HepG2 (cell line): ENCODE measurements at places on chromosomes 7 and 10. TPM values are rescaled to one million over a fixed set of nuclear protein-coding genes. Genes with fewer than 3 reads are reported as not detected.

Gene CTAGE8
- polyA plus RNA-seq, result not detected in 2 replicates

Gene LEP
- 0.04 and 0.05 TPM in 2 replicates for polyA plus RNA-seq

Gene TFPI2
- 0.10 and 0.16 TPM in 2 replicates for polyA plus RNA-seq

Gene ECHDC3
- polyA plus RNA-seq, result not detected in 2 replicates

Gene TAF5
- 2.6 and 3.8 TPM in 2 replicates for polyA plus RNA-seq

Gene CACNA2D1
- not detected in 2 replicates for polyA plus RNA-seq

Gene GALNT17
- not detected in 2 replicates for polyA plus RNA-seq

Gene AKR1C1
- polyA plus RNA-seq, result 885 and 948 TPM in 2 replicates

Gene TMEM229A
- not detected in 2 replicates for polyA plus RNA-seq

DNA sequence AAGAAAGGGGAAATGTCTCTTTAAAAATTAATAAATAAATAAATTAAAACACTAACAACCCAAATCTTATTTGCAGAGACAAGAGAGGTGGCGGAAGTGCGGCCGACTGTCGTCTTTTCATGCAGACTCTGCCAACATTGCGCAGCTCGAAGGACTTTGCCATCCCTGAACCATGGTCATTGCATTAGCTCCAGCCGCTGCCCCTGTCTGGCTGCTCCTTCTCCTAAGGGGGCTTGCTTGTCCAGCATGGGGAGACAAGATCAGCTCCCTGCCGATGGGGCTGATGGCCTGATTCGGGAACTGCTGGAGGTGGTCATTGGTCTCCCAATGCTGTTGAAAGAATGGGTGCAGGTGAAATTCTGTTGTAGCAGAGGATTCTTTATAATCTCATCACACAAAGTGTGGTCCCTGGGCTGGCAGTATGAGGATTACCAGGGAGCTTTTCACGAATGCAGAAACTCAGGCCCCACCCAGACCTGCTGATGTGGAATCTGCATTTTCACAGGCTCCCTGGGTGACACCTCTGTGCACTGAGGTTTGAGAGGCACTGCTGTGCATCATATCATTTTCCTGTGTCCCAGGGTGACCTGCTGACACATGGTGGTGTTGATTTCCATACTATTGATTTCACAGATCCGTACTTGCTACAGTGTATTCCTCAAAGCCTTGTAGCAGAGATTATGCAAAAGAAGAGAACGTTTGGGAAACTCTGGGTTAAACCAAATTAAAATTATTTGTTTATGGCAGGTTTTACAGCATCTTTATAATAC, 172.4 kb upstream of the ZMIZ1 start:
- DNase-seq, result no peak

DNA sequence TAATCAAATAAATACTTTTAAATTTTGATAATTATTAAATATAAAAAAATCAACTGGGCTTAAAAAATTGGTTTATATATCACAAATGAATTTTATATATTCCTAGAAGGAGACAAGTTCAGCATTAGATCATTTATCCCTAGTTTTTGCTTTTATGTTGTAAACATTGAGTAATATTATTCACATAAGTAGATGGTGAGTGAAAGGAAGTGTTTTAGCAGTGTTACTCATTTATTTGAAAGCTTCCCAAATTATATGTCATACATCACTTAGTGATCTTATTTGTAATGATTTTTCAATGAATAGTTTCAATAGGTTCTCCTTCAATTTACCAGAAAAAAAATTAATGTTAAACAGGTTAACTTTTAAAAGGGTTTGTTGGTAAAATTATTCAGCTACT, 15.8 kb downstream of the KLLN start:
- DNase-seq, result no peak

DNA sequence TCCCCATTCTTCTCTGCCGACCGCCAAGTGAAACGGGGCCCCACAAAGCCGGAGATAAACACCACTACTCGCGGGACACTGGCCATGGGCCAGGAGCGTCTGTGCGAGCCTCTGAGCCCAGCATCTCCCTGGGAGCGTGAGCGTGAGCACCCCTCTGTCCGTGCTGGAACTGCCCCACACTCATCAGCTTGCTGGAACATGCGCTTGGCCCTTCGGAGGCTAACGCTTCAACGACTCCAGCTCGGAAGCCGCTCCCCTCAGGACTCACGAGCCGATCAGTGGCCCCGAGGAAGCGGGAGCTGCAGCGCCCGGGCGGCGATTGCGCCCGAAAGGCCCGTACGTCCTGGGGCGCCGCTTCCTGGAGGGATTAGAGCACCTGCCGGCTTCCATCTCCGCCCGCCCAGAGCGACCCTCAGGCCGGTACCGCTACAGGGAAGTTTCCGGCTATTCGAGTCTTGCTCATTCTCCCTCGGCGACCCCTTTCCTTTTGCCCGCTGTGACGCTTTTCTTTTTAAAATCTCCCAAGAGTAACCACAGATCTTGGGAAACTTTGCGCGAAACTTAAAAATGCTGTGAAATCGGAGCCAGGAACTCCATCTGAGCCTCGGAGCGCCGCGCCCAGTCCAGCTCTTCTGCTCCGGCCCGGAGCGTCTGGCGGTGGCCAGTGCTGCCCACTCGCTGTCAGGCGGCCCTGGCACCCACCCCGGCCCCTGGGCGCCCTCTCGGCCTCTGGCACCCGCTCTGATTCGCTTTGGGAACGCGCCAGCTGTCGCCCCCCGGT, 1.0 kb downstream of the TLL2 start:
- DNase-seq, result no peak

GRCh38 chr7:47239931-47240421, 341.9 kb downstream of the TNS3 start:
- no peak for DNase-seq

DNA sequence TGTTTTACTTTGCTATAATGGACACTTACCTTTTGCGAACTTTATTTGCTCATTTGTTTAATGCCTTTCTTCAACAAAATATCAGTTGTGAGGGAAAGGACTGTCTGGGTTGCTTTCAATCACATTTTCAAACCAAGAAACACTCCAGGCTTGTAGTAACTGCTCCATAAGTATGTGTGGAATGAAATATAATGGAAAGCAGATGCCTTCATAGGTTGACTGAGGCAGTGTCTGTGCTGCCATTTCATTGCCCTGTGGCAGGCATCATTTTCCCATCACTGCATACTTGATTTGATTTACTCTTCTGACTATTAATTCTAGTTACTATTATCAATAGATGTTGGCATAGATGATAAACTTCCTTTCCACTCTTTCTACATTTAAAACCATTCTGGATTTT, 762.3 kb downstream of the CNTNAP2 start:
- DNase-seq, result no peak

DNA sequence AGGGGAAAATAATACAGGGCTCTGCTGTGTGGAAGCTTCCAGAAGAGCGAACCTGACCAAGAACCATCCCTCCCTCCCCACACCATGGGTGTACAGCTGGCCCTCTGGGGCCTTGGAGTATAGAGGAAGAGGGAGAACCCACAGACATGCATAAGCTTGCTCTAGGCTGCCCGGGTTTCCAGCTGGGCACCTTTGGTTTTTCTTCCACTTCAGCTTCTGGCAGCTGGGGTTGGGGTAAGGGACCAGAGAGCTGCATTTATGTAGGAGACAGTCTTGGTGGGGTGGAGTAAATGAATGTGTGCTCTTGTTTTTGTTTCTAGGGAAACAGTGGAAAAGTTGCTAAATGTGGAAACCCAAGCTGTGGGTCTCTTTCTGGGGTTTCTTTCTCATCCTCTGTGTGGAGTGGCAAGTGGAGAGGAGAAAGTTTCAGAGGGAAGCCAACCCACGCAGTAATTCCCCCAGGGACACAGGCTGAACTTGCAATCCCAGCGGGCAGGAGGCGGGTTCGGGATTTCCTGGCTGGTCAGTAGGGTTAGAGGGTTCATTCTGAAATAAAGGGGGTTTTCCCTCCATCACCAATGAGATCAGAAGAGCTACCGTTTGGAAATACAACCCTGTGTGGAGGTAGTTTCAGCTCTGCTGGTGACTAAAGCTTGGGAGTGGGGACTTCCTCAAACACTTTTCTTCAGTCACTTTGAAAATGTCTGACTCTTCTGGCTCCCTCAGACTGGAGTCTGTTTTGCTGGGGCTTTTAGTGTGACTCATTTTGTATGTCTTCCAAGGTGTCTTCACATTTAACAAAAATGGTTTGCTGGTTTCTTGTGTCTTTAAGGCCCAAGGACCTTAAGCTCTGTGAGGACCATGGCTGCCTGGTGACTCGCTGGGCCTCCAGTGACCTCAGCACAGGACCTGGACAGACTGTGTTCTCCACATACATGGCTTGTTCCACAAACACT, 22.2 kb upstream of the SRGN start:
- no peak for DNase-seq

DNA sequence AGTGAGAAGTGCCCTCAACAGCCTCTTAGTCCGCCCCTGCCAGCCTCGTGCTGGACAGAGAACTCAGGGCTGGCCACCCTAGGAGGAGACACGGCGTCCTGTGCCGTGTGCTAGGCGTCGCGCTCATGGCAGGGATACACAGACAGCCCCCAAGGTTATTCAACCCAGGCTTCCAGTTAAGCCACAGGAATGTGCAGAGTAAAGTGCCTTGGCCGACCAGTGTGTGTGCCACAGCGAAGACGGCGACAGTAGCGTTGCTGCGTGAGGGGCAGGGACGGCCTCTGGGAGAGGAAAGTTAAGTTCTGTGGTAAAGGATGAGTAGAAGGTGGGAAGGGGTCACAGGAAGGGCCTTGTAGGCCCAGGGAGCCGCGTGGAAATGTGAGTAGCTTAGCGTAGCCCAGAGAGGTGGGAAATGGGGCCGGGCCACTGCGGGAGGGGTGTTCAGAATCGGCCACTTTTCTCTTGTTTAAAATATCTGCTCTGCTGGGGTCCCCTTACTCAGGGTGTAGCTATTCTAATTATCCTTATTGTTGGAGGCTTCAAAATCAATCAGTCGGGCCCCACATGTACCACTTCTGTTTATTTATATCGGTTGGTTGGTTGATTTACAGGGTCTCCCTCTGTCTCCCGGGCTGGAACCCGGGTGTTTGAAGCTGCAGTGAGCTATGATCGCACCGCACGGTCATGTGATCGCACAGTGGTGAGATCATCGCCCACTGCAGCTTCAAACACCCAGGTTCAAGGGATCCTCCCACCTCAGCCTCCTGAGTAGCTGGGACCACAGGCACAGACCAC, 24.5 kb downstream of the TMEM120A start:
- no peak for DNase-seq

DNA sequence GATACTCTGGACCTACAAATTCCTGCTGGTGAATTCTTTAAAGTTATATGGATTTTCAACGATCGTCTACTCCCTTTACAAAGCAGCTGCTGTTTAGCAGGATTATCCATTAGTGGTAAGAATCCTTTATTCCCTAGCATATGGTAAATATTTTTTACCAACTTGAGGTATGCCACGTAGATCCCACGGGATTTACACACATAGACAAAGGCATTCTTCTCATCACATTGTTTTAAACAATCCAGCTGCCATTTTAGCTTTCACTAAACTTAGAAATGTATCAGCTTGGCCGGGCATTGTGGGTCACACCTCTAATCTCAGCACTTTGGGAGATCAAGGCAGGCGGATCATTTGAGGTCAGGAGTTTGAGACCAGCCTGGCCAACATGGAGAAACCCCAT, 148.0 kb upstream of the SH2B2 start:
- DNase-seq, result no peak

GRCh38 chr10:89279421-89279869, 22.4 kb upstream of the IFIT2 start:
- DNase-seq, result no peak

- no peak for DNase-seq
Measured at GRCh38 chr7:96014617-96015016, 242.3 kb downstream of the DYNC1I1 start.

GRCh38 chr7:119397156-119397555, 875.8 kb upstream of the KCND2 start:
- no peak for DNase-seq

DNA sequence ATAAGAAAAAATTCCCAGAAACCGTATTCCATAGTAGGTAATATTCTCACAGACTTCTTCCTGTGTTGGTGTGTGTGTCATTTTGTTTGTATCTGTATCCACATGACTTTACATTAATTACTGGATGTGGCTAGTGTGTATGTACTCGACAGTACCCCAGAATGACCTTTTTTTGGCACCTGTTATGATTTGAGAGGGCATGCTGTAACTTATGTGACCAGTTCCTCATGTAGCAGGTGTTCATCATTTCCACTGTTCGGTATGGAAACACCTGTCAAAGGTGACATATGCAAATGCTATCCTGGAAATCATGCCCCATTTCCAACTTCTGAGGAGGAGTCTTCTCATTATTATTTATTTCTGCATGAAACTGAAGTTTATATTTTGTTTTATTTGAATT, 89.3 kb downstream of the ZMYND11 start:
- DNase-seq, result no peak

- no peak for DNase-seq
Measured at GRCh38 chr7:131284702-131285419, 42.8 kb upstream of the MKLN1 start.

GRCh38 chr10:107064075-107064474, 100.4 kb downstream of the SORCS1 start:
- DNase-seq, result no peak

GRCh38 chr7:47452295-47452694, 129.6 kb downstream of the TNS3 start:
- no peak for DNase-seq

DNA sequence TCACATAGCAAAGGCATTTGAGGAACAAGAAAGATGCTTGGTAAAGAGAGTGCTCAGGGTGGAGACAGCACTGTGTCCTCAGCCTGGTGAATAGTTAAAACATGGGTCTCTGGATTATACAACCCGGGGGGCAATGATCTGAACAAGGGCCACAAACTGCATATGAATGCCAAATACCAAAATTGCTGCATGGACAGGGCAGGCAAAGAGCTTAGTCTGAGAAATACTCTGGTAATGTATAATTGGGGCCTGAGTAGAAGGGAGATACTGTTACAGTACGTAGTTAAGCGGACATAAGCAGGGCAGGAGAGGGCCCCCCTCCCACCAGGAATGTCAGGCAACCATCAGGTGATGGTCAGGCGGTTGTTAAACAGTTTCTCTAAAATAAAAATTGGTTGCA, 99.3 kb upstream of the CDK1 start:
- no peak for DNase-seq

GRCh38 chr10:12960334-12960898, 41.1 kb downstream of the CCDC3 start:
- peak; percentile 6 for DNase-seq
